ENCODE measurements at places on chromosomes 2 and 18.

GRCh38 chr18:13446024-13446423 lies 227.5 kb downstream of the LDLRAD4 start:
- DNase-seq = no peak

GRCh38 chr18:10689236-10690034 lies 163.6 kb downstream of the NAPG start:
- no peak for DNase-seq

GRCh38 chr18:23723121-23723520 lies 33.9 kb downstream of the LAMA3 start:
- DNase-seq = no peak

GRCh38 chr2:10831400-10831985 lies 18.9 kb upstream of the PDIA6 start:
- no peak for DNase-seq

- DNase-seq = no peak
Observed at GRCh38 chr2:37189452-37190153, 1.1 kb upstream of the SULT6B1 start.

DNA sequence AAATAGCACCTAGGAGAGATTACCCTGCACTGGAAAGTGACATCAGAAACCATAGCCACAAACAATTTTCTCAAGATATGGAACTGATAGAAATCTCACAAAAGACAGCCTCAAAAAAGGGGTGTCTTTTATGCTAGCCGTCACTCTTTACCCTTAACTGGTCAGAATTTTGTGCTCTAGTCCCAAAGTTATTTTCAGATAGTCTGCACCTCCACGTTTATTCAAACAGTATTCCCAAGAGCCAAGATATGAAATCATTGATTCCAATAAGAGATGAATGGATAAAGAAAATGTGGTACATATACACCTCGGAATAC lies 23.5 kb upstream of the PMAIP1 start:
- DNase-seq = no peak

GRCh38 chr2:151111599-151112278 lies 149.9 kb downstream of the RBM43 start:
- DNase-seq = no peak

GRCh38 chr2:45119855-45120254 lies 110.6 kb upstream of the SIX2 start:
- DNase-seq = no peak

- no peak for DNase-seq
Observed at GRCh38 chr18:71371951-71372605, 1083.2 kb downstream of the SOCS6 start.

- DNase-seq = no peak
Observed at GRCh38 chr18:42155024-42155423, 200.0 kb downstream of the PIK3C3 start.

All from activated CD4-positive, alpha-beta T cell treated with anti-CD3 and anti-CD28 coated beads, Interleukin-2, amount 50 U/mL, for 4 hours (primary cell).